ENCODE measurements at places on chromosomes 5 and 9.
A peak's percentile ranks its signal among the peaks of the same experiment; 100 is the strongest.

DNA sequence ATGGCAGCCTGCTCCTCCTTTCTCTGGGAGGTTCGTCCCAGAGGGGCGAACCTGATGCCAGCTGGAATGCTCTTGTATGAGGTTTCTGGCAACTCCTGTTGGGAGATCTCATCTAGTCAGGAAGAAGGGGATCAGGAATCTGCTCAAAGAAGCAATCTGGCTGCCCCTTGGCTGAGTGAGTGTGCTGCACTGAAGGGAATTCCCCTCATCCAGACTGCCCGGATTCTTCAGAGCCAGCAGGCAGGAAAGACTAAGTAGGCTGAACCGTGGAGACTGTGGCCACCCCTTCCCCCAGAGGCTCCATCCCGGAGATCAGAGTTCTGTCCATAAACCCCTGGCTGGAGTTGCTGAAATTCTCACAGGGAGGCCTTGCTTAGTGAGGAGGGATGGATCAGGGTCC is 476.0 kb downstream of the CSNK1G3 start:
- no peak for DNase-seq

DNA sequence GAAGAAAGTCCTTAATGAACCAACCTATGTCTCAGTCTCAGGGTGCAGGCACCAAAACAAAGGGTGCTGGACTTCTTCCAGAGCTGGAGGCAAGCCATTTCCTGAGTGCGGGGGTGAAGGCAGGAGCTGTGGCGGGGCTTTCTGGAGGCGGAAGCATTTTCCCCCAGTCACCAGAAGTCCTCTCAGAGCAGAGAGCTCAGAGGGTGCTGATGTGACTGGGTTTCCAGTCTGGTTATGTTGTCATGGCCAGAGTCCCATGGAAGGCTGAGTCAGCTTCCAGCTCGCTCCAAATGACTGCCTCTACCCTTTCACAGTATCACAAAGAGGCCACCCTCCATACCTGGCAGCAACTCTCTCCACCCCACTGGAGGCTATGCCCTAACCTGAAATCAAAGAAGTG is 86.0 kb downstream of the TRPC7 start:
- no peak for DNase-seq

DNA sequence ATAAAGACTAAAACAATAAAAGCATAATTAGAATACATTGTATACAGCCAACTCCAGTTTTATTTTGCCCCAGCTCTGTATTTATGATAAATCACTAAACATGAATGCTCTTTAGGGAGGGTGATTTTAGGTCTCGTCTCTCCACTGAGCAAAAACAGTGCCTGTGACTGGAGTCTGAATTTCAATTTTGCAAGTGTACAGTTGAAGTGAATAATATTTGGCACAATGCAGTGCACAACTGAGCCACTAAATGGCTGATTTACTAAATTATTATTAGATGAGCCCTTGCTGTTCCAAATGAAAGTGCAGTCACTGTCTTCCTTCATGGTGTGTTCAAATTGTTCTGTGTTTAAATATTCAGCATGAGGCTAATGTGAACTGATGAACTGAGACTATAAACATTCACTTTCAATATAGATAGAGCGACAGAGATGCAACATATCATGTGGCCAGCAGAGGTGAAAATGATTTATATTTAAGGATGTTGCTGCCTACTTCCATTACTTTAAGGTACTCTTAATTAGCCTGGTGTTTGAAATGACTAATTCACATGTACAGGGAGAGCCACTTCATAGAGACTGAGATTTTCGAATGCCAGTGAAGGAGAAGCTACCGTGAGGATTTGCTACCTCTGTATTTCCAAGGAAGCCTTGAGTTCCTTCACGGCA is 375.1 kb downstream of the EBF1 start:
- no peak for DNase-seq

DNA sequence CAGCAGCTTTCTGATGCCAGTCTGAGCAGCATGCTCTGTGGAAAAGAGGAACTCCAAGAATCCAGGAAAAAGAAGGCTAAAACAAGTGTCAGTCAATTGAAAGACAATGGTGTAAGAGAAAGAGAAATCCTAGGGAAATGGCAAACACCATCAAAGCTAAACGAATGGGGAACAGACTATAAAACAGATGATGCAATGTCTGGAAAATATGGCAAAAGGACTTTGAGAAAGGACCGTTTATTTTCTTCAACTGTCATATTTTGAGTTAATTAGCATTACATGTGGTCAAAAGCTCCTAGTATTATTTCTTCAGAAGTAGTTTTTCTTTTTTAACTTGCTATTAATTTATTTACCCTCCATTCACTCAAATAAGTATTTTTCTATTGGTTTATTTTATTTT is 465.2 kb downstream of the LRRC70 start:
- no peak for DNase-seq

- no peak for DNase-seq
Measured at GRCh38 chr5:159018855-159019254, 80.9 kb downstream of the EBF1 start.

- no peak for DNase-seq
Measured at GRCh38 chr5:149285153-149285552, 13.5 kb downstream of the AFAP1L1 start.

- peak; percentile 55 for DNase-seq
Measured at GRCh38 chr9:124660341-124660801, 110.7 kb downstream of the NR6A1 start.

GRCh38 chr5:98772415-98773213 is 849 bp upstream of the RGMB start:
- peak; percentile 91 for DNase-seq

- DNase-seq, result no peak
Measured at GRCh38 chr5:169542811-169543210, 40.8 kb upstream of the SPDL1 start.

GRCh38 chr5:156474251-156474650 is 147.3 kb downstream of the SGCD start:
- no peak for DNase-seq

DNA sequence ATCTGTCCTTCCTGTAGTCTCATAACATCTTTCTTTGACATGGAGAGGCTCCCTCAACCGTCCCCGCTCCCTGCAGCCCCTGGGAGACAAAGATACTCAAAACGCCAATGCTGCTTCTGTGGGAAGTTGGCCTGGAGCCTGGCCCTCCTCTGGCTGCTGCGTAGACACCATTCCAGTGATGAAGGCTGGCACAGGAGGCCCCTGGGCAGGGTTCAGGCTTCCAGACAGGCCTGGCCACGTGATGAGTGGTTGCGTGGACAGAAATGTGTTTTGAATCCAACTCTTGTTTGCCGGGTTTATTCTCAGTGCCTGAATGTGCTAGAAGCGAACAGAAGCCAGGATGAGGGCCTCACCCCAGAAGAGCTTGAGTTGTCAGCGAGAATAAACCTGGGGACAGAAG is 43.2 kb upstream of the NKX2-5 start:
- DNase-seq, result no peak

GRCh38 chr9:6646293-6646636 is 736 bp upstream of the GLDC start:
- DNase-seq, result peak; percentile 20

DNA sequence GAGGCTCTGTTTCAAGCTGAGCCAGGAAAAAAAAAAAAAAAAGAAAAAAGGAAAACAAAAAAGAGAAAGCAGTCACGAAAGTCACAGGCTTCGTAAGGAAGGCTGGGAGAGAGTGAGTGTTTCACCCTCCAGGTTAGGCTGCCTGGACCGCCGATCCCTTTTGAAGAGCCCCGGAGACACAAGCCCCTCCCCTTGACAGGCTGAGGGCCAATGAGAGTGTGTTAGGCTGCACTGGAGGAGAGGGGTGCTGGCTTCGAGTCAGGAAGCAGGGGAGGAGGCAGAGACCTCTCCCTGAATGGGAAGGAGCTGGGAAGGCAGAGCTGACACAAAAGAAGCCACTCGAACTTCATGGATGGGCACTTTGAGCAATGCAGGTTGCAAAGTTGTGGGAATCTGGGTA is at the start of gene NMUR2:
Gene NMUR2 (minus strand): TSS at position 135 of the 400 bp plus-strand sequence. CDS start 166 bp downstream, outside the sequence.
- DNase-seq, result no peak

- peak; percentile 30 for DNase-seq
Measured at GRCh38 chr9:121736934-121737462, 85.6 kb downstream of the DAB2IP start.

- no peak for DNase-seq
Measured at GRCh38 chr5:179699616-179700237, 960 bp downstream of the CANX start.

- no peak for DNase-seq
Measured at GRCh38 chr9:110370315-110370714, 32.7 kb upstream of the TXNDC8 start.

- no peak for DNase-seq
Measured at GRCh38 chr9:30775236-30775635, 1609.2 kb upstream of the ACO1 start.

GRCh38 chr5:159935946-159936345 is 19.7 kb downstream of the ADRA1B start:
- DNase-seq, result no peak

- peak; percentile 49 for DNase-seq
Measured at GRCh38 chr9:112097712-112098688, 77.1 kb downstream of the SUSD1 start.

- no peak for DNase-seq
Measured at GRCh38 chr9:80157561-80157983, 585.8 kb downstream of the TLE4 start.

DNA sequence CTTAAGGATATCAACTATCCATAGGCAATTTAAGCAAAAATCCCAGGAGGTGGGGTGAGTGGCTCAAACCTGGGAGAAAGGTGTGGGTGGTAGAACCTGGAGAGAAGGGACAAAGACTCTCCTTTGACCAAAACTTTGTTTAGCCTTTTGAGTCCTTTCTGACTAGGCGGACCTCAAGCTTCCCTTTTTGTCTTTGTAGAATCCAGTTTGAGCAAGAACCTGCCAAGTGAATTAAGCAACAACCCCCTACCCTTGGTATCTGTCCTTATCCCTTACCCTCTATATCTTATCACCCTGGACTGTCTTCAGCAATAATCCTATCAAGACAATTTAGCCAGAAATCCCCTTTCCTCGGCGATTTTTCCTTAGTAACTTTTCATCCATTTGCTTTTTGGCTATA is 53.5 kb upstream of the SLC28A3 start:
- DNase-seq, result no peak

DNA sequence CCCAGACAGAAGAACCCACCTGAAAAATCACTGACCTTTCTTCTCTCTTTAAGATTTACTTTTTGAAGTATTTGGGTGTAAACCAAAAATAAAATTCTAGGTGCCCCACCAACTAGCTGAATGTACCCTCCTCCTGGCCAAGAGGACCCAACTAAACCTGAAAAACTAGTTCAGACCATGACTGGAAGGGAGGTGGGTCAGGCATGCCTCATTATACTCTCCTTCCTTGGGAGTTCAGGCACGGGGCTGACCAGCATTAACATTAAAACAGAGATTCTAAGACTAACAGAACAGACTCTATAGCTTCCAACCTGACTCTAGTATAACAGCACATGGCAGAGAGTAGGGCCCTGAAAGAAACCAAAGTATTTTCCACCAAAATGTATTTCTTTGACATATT is 61.4 kb downstream of the CERT1 start:
- DNase-seq, result no peak

- DNase-seq, result no peak
Measured at GRCh38 chr5:50663636-50664035, 2.8 kb upstream of the PARP8 start.

DNA sequence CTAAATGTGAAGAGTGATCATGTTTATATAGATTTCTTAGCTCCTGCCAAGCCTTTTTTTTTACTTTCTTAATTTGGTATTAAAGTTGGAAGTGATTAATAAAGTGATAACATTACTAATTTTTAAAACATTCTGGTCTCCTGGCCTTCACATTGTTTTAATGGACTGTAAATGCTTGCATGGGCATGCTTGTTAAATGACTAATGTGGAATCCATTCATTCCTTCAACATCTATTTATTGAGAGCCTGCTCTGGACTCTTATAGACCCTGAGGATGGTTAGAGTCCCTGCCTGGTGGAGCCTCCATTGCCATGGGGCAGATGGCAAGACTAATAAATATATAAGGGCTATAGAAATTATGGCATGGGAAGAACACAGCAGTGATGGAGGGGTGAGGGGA is 103.5 kb downstream of the NTRK2 start:
- DNase-seq, result no peak

DNA sequence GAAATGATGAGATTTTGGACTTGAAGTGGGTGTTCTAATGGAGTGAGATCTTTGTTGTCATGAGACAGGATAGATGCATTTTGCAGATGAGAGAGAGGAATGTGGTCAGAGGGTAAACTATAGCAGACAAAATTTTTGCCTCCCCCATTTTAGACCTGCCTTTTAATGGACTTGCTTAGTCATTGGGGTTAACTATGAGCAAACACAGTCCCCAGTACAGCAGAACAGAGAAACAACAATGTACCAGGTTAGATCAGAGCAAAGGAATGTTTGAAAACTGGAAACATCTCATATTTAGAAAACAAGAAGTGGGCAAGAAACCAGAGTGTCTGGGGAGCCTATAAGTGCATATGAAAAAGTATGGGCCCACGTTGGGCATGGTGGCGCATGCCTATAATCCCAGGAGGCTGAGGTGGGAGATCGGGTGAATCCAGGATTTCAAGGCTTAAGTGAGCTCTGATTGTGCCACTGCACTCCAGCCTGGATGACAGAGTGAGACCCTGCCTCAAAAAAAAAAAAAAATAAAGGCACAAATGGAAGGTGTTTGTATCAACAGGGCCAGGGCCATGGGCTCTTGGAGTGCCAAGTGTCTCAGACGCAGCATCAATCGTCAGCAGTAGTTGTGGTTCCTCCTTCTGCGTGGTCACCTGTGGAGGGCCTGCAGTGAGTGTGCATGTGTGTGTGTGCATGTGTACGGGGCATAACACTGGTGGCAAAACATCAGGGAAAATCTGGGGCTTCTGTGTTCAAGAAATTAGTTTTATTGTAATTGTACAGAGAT is 214.4 kb upstream of the S1PR3 start:
- no peak for DNase-seq

- no peak for DNase-seq
Measured at GRCh38 chr9:34413231-34413852, 36.6 kb upstream of the MYORG start.

GRCh38 chr9:8855046-8855445 is 1055.5 kb upstream of the DMAC1 start:
- no peak for DNase-seq

DNA sequence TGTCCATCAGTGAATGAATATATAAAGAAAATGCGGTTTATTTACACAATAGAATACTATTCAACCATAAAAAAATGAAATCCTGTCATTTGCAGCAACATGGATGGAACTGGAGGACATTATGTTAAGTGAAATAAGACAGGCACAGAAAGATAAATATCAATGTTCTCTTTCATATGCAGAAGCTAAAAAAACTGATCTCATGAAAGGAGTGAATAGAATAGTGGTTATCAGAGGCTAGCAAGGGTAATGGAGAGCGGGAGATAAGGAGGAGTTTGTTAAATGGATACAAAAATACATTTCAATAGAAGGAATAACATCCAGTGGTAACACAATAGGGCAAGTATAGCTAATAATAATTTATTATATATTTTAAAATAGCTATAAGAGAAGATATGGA is 65.0 kb downstream of the AGTPBP1 start:
- DNase-seq, result no peak

GRCh38 chr5:76500633-76501393 is 97.7 kb downstream of the IQGAP2 start:
- no peak for DNase-seq

DNA sequence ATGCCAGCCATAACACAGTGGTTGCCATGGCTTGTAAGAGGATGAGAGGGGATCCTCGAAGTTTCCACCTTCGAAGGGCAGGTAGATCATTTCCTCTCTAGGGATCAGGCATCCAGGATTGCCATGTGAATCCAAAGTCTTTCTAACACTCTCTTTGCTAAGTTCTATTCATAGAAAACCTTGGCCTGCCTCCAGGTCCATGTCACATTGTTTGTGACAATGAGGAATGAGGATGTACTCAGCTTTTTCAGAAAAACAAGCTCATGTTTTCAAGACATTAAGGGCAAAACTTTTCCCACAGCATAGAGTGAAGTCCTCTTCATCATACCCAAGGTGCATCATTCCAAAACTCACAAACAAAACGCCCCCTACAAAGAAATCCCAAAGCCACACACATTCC is 19.6 kb downstream of the ESM1 start:
- no peak for DNase-seq
